ENCODE measurements at places on chromosomes 16 and 17.
A peak's percentile ranks its signal among the peaks of the same experiment; 100 is the strongest.

GRCh38 chr17:17235212-17236174 lies 1.5 kb downstream of the FLCN start:
- DNase-seq = no peak

GRCh38 chr16:77564791-77565390 lies 130.1 kb upstream of the ADAMTS18 start:
- DNase-seq = no peak

DNA sequence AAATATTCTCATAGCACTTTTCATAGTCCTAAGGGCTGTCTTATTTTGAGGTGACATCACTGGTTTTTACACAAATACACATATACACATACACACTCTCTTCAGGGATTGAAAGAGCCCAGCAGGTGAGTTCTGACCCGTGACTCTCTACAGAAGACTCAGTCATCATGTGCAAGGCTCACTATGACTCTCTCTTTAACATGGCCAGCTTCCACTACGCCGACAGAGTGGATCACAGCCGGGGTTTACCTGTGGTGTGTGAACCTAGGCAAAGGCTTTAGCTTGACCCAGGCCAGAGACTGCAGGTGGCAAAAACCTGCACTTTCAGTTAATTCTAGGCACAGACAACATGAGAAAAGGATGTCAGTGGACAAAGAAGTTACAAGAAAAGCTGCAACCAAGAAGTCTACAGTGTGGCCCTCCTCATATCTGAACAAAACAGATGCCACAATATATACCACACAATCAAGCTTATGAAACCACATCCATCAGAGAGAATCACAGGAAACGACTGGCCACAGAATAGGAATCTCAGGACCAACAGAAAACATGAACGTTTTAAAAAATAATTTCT lies 56.5 kb downstream of the CYTH1 start:
- no peak for DNase-seq

- no peak for DNase-seq
Observed at GRCh38 chr17:8068736-8069586, 18.6 kb downstream of the ALOX12B start.

GRCh38 chr16:23406546-23407240 lies 46.3 kb downstream of the COG7 start:
- no peak for DNase-seq

DNA sequence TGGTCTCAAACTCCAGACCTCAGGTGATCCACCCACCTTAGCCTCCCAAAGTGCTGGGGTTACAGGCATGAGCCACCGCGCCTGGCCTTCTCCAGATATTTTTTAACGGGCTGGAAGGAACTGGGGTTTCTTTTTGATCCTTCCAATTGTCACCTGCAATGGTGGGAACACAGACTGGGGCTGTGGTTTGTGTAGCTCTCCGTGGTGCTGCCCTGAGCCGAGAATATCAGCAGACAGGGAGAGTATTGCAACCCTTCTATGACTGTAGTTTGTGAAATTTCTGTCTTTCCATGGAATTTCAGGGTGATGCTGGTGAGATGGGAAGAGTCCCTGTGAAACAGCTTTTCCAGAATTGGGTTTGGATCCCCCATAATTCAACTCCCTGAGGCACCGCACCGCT lies 263.5 kb downstream of the ENGASE start:
- no peak for DNase-seq

DNA sequence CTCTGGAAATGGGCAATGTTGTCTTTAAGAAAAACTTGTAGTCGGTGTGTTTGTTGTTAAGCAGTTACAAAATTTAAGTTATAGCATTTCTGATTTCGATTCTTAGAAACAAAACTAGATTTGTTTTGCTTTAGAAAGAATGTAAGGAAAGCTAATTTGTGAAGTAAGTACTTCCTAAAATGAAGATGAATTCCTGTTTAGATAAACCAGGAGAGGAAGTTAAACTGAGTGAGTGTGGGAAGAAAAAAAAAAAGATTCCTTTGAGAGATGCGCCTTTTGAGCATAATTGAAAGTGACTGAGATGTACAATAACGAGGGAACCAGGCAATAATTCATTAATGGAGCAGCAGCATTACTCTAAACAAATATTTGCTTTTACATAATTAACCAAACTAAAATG lies 52.4 kb upstream of the ALOX12 start:
- no peak for DNase-seq

DNA sequence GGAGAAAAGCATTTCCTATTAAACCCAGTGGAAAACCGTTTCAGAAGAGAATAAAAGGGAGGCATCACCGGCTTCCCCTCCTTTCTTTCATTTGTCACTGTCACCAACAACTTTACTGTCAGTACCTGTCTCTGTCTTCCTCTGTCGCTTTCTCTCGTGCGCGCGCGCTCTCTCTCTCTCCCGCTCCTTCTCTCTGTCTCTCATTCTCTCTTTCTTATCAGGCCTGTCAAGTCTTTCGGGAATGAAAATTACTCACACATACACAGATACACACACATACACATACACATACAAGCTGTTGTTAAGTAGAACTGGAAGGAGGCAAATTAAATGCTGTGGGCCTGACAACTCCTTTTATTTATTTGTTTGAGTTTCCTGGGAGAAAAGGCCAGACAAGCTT lies 17.6 kb downstream of the MYOCD start:
- no peak for DNase-seq

GRCh38 chr16:86554917-86555703 lies at the start of gene MTHFSD:
Gene MTHFSD, minus strand, starts transcription at chr16:86555235. Its CDS starts 51 bp downstream, at chr16:86555184.
- peak; percentile 42 for DNase-seq

- no peak for DNase-seq
Observed at GRCh38 chr17:42548993-42549755, 3.5 kb upstream of the HSD17B1 start.

GRCh38 chr17:65536573-65537342 lies 24.7 kb downstream of the AXIN2 start:
- no peak for DNase-seq

DNA sequence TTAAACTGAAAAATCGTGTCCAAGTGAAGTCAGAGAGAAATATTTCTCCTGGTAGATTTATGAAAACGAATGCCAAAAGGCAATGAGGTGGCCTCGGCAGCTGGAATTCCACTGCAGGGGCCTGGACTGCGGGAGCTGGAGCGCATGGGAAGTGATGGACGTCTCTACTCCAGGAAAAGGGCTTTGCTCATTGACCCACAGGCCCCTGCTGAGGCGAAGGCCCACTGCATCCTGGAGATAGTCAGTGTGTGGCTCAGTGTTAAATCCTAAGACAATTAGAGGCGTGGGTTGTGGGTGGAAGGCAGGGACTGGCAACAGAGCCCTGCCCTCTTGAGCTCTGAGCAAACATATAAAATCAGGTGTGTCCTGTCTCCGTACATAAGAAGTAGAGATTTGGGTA lies 191.4 kb downstream of the SLC39A11 start:
- DNase-seq = no peak

DNA sequence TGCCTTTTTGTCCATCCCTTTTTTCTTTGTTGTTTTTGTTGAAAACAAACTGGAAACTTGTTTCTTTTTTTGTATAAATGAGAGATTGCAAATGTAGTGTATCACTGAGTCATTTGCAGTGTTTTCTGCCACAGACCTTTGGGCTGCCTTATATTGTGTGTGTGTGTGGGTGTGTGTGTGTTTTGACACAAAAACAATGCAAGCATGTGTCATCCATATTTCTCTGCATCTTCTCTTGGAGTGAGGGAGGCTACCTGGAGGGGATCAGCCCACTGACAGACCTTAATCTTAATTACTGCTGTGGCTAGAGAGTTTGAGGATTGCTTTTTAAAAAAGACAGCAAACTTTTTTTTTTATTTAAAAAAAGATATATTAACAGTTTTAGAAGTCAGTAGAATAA lies 4.9 kb downstream of the SOX9 start:
- no peak for DNase-seq

- DNase-seq = no peak
Observed at GRCh38 chr16:80015566-80015965, 415.0 kb upstream of the MAF start.

GRCh38 chr17:42937712-42938596 lies 26.3 kb downstream of the AARSD1 start:
- no peak for DNase-seq

- no peak for DNase-seq
Observed at GRCh38 chr16:60686824-60687223, 1349.4 kb downstream of the CDH8 start.

- DNase-seq = no peak
Observed at GRCh38 chr17:68993112-68993511, 37.9 kb upstream of the ABCA8 start.

DNA sequence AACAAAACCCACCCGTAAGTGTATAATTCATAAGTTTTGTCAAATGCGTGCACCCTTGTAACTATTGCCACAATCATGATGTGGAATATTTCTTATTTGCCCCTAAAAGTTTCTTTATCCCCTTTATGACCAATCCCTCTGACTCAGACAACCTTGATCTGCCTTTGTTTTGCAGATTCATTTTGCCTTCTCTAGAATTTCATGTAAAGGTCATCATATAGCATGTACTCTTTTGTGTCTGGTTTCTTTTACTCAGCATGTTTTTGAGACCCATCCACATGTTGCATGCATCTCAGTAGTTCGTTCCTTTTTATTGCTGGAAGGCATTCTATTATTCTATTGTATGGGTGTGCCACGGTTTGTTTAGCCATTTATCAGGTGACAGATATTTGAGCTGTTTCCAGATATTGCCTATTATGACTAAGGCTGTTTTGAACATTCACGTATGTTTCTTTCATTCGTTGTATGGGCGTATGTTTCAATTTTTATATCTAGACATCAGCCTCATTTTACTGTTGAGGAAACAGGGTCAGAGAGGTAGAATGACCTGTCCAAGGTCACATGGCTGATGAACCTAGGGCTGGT lies 192.4 kb downstream of the RAB11FIP4 start:
- DNase-seq = no peak

DNA sequence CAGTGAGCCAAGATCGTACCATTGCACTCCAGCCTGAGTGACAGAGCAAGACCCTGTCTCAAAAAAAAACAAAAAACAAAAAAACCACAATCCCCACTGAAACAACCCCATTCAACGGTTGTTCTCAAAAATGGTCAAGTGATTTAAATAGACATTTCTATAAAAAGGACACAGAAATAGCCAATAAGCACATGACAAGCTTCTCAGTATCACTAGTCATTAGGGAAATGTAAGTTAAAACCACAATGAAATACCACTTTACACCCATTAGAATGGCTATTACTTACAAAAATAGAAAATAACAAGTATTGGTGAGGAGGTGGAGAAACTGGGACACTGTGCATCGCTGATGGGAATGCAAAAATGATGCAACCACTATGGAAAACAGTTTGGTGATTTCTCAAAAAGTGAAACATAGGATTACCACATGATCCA lies 26.6 kb upstream of the MYLK3 start:
- no peak for DNase-seq

- no peak for DNase-seq
Observed at GRCh38 chr17:63693411-63694113, 6.4 kb downstream of the LIMD2 start.

- DNase-seq = no peak
Observed at GRCh38 chr16:47469227-47469626, 8.1 kb downstream of the PHKB start.

- DNase-seq = no peak
Observed at GRCh38 chr16:73915140-73915539, 381.5 kb upstream of the PSMD7 start.

GRCh38 chr16:69917311-69917710 lies 33.8 kb upstream of the CLEC18A start:
- no peak for DNase-seq

DNA sequence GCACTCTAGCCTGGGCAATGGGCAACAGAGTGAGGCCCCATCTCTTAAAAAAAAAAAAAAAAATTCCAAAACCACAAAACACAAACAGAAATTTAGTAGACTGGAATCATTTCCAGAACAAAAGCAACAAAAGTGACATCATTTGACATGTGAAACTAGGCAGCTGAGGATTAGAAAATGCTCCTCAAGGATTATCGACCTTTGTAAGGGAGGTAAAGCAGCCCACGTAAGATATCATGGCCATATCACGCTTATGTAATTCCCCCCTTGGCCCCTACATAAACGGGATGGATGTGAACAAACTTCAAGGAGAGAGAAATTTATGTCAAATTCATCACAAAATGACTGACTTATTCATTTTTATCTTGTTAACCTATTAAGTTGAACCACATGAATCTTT lies 83.3 kb downstream of the WDR59 start:
- no peak for DNase-seq

GRCh38 chr17:17577373-17577772 lies 14.1 kb downstream of the PEMT start:
- DNase-seq = no peak

- DNase-seq = no peak
Observed at GRCh38 chr16:16780588-16780987, 401.6 kb downstream of the NPIPA7 start.

DNA sequence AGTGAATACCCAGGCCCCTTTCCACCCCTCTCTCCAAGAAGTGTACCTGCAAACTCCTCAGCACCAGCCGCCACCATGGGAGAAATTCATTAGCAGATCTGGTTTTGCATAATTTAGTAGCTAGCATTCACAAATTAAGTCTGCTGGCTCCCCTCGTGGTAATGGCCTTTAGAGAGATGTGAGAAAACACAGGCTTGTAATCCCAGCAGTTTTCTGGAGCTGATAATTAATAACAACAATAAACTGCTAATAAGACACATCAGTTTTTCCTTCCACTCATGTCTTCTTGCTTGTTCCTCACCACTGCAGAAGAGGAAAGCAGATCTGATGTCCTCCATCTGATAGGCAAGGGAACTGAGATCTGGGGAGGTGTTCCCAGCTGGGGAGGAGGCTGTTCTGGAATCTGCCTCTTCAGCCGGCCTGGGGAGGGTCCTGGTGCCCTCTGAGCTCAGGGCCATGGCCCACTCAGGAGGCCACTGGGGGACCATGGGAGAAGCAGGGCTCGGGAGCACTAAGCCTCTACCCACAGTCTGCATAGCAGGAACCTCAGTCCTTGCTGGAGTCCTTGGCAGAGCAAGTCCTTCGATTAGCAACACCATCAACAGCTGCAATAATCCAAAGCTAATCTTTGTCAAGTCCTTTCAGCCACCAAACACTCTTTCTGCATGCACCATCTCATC lies 74.2 kb upstream of the DNAJA2 start:
- DNase-seq = no peak

DNA sequence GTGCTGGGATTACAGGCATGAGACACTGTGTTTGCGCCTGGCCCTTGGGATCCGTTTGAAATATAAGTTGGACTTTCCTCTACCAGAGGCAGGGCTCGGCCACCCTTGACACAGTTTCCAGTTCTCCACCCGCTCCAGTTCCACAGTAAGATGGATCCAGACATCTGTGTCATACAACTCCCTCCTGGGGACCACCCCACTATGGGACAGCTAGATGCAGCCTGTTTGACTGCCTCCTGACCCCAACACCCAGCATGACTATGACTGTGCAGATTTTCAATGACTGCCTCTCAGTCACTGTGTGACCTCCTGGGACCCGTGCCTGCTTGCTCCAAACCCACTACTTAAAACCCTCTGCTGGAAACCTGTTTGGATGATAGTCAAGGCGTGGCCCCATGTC lies 166.7 kb downstream of the IRF8 start:
- no peak for DNase-seq
